Fibroblast of skin of abdomen (primary cell): ENCODE measurements at places on chromosomes 3 and 15.

DNA sequence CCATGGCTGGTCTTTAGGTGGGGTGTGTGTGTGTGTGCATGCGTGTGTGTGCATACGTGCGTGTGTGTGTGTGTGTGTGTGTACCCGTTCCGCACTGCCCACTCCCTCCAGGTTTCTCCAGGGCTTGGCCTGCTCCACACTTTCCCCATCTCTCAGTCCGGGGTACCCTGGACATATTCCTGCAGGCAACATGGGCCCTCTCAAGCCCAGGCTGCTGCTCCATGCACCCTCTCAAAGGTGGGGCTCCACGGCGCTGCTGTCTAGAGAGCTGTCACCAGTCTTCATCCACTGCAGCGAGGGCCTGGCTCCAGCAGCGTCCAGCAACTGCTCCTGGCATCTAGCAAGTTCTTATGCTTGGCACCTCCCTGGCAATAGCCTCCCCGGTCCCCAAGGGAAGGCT lies 86.1 kb downstream of the ATP10A start:
- no peak for DNase-seq

GRCh38 chr3:11522953-11523571 lies 120.7 kb downstream of the VGLL4 start:
- peak; percentile 34 for DNase-seq

DNA sequence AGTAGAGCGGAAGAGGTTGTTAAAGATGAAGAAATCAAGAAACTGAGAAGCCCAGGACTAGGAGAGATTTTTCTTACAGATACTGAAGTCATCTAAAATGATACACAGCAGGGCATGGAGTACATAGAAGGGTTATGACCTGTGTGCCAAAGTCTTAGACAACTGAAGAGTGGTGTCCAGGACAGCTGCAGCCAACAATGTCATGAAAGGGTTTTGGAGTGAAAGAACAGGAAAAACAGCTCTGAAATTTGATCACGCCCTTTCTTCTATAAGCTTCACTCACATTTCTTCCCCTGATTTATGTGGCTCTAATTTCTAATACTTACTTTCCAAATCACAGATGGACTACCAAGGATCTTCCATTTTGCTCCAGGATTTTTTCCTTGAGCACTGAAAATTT lies 3.0 kb downstream of the CFAP20DC start:
- no peak for DNase-seq

DNA sequence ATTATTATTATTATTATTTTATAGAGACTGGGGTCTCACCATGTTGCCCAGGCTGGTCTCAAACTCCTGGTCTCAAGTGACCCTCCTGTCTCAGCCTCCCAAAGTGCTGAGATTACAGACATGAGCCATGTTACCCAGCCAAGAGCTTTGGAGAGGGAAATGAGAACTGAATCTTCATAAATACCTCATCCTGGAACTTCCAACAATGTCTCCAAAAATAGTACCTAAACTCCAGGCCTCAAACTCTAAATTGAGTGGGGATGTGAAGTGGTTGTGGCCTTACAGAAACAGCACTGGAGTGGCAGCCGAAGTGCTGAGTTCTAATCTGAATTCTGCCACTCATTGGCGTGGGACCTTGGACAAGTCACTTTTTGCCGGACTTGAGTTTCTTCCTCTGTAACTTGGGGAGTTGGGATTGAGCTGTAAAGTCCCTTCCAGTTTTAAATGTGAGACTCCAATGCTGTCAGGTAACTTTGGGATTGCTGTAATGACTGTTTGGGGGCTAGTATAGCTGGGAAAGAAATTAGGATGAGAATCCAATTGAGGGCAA lies 10.0 kb upstream of the SRP14 start:
- DNase-seq: no peak

DNA sequence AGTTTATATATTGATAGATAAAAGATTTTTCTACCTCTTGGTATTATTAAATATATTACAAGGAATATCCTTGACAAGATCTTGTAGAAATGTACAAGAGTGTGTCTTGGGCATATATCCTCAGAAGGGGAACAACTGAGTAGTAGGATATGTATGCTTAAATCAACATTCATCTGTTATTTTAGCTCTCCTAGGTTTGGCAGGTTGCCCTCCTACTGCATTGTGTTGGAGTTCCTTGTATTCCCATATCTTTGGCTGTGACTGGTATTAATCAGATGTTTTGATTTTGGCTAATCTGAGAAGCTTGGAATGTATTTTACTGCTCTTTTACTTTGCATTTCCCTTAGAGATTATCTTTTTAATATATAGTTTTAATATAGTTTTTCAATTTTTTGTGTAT lies 4.6 kb downstream of the MYRIP start:
- peak; percentile 67 for DNase-seq

GRCh38 chr3:187017511-187018230 lies 87.3 kb downstream of the ST6GAL1 start:
- DNase-seq: no peak

DNA sequence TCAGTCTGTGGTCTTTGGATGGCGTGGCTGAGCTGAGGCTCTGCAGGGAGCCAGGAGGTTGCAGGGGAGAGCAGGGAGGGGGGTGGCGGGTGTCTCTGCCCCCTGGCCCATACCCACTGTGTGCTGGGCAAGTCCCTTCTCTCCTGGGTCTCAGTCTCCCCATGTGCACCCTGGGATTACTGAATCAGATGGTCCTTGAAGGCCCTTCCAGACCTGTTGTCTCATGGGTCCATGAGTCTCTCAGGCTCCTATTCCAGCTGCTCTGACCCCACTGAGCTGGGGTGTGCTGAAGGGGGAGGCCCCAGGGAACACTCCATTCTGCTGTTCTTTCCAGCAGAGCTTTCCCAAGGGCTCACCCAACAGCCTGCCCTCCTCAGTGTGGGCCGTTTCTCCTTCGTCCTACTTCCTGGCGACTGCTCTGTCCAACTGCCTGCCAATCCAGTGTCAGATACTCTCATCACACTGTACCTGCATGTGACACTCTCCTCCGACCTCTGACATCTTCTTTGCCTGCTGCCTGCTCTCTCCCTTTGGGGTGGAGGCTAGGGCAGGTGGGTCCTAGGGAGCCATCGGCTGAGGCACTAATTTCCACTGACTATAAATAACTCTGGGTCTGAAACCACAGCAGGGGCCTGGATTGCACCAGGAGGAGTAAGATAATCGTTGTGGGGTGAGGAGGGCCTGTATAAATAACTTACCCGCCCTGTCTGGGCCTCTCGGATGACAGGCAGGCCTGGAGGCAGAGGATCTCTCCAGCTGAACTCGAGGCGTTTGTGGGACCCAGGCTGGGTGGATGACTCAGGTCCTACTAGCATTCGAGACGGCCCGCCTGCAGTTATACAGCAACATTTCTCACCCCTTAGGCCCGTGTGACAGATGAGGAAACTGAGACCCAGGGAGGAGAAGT lies 67.1 kb downstream of the ATP2B2 start:
- DNase-seq: peak; percentile 89

GRCh38 chr3:193809106-193809505 lies 216.1 kb downstream of the OPA1 start:
- no peak for DNase-seq

GRCh38 chr3:9019259-9019961 lies 56.1 kb upstream of the RAD18 start:
- no peak for DNase-seq

DNA sequence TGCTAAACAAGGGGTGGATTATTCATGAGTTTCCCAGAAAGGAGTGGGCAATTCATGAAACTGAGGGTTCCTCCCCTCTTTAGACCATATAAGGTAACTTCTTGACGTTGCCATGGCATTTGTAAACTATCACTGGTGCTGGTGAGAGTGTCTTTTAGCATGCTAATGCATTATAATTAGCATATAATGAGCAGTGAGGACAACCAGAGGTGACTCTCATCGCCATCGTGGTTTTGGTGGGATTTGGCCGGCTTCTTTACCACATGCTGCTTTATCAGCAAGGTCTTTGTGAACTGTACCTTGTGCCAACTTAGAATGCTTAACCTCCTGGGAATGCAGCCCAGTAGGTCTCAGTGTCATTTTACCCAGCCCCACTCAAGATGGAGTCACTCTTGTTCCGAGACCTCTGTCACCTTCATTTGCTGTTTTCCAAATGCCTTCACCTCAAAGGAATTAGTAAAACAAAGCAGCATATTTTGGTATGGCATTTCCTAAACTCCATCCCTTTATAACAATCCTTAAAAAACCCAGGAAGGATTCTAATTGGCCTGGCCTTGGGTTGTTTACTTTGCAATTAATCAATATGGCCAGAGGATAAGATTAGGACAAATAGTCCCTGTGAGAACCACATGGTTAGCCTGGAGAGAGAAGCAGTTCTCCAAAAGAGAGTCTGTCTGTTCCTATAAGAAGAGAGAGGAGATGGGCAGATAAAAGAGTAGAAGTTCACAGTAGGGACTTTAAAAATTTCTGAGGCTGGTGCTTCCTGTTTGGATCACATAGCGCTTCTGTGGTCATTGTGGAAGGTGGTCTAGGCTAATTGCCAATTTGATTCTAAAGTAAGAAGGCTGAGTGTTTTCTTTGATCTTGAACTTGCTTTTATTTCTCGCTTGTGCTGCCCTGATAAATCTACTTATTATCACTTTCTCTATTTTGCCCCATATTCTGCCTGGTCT lies 155.2 kb upstream of the EOMES start:
- DNase-seq: no peak

DNA sequence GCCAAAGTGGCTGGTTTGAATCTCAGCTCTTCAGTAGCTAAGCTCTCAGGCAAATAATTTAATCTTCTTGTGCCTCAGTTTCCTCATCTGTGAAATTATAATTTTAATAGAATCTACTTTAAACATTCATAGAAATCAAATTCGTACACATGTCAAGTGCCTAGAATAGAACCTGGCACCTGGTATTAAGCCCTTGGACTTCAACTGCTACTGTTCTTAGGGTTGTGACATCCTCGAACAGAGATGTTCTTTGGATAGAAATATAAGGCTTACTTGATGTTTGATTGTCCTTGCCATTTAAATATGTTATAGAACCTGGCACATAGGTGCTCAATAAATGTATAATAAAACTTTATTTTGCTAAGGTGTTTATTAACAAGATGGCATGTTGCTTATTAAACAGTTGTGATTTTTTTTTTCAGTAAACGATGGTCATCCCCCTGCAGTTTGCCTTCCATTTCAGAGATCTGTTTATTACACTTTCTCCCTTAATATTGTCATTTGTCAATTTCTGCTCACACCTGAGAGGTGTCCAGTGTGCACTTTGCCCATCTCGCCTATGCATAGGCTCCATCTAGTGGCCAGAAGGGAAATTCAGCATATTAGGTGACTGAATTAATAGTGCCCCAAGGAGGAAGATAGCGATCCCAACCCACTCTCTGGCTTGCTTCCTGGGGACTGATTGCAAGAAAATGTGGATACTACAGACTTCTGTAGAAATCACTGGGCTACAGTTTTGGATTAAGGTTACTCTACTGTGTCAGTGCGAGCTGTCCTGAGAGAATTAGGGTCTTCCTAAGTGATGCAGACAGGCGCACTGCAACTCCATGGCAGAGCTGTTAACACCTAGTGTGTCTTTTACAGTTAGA lies 10.7 kb downstream of the IGF1R start:
- peak; percentile 36 for DNase-seq

DNA sequence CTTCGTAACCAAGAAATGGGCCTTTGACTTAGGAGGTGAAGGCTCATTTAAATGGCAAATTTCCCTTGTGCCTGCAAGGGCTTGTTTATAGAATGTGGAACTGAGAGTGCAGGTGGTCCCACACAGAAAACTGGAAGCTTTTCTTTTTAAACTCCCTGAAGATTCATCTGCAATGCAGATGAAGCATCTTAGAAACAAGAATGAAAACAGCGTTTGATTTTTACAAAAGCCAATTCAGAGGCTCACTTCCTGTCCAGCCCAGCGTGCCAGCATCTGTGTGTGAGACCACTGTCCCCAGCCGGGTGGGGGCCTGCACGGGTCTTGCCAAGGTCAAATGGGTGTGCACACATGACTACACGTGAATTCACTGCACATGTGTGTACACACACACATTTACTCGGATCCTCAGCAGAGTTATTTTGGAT lies 94.7 kb downstream of the LINGO1 start:
- no peak for DNase-seq

GRCh38 chr15:31016446-31016915 lies 25.1 kb upstream of the MTMR10 start:
- peak; percentile 88 for DNase-seq

- DNase-seq: peak; percentile 22
Measured at GRCh38 chr3:156795890-156796481, 30.2 kb upstream of the LEKR1 start.

DNA sequence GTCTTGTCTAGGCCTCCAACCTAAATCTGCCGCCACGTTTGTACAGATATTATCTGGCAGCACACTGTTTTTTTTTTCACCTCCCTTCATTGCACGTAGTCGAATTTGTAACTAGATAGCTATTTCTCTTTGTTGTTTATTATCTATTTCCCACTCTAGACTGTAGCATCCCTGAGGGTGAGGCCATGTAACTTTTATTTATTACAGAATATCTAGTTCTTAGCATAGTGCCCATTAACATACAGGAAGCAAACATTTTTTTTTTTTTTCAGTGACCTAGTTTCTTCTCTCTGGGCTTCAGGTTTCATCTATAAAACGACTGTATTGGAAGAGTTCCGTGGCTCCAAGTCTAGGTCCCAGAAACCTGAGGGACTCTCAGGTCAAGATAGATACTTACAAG lies 354.3 kb downstream of the FGF12 start:
- no peak for DNase-seq

DNA sequence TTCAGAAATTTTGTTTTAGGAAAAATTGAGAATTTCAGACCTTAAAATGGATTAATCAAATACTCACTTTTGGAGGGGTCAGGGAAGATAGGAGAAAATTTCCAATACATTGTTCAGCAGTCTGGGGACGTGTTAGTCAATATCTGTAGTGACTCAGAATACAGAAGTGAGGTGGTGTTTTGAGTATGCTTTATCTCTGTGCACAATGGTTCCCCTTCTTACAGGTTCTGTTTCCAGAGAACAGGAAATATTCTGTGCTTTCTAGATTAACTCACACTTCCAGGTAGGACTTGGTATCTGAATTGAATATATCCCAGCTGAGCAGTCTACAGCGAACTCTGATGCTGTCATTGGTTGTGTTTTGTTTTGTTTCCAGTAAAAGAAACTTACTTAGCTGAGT lies 30.7 kb upstream of the CCDC54 start:
- DNase-seq: no peak

DNA sequence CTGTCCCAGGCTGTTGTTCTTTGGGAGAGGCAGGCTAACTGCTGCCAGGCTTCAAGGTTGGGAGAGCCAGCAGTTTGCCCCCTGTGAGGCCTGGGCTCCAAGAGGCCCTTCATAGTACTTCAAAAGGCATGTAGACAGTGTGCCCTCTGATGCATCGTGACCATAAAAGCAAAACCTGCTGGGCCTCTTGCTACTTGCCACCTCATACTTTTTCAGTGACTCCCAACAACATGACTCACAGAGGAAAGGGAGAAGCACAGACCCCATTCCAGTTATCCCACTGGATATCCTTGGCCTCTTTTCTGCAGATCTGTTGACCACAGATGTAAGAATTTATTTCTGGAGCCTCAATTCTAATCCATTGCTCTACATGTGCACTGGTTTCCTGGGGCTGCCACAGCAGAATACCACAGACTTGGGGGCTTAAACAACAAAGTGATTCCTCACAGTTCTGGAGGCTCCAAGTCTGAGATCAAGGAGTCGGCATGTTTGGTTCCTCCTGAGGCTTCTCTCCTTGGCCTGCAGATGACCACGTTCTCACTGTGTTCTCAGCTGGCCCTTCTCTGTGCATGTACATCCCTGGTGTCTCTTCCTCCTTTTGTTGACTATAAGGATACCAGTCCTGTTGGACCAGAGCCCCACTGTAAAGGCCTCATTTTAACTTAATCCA lies 8.9 kb upstream of the NSMCE3 start:
- peak; percentile 98 for DNase-seq
